Activated CD4-positive, alpha-beta memory T cell treated with anti-CD3 and anti-CD28 coated beads for 36 hours (primary cell): ENCODE measurements at places on chromosomes 16 and 17. TPM values are rescaled to one million over a fixed set of nuclear protein-coding genes. Genes with fewer than 3 reads are reported as not detected.

The TVP23A gene
- not detected for total RNA-seq

The CRYM gene
- not detected for total RNA-seq

The RMI2 gene
- total RNA-seq = 68.9 TPM

The WSCD1 gene
- total RNA-seq = 0.50 TPM

The NPIPA8 gene
- not detected for total RNA-seq

The UTS2R gene
- not detected for total RNA-seq

The NDE1 gene
- 117 TPM for total RNA-seq

The SMIM5 gene
- not detected for total RNA-seq

The KCNH4 gene
- 0.39 TPM for total RNA-seq

The MEOX1 gene
- total RNA-seq = 0.67 TPM
